ENCODE measurements at places on chromosomes 3 and 15.
A peak's percentile ranks its signal among the peaks of the same experiment; 100 is the strongest.

DNA sequence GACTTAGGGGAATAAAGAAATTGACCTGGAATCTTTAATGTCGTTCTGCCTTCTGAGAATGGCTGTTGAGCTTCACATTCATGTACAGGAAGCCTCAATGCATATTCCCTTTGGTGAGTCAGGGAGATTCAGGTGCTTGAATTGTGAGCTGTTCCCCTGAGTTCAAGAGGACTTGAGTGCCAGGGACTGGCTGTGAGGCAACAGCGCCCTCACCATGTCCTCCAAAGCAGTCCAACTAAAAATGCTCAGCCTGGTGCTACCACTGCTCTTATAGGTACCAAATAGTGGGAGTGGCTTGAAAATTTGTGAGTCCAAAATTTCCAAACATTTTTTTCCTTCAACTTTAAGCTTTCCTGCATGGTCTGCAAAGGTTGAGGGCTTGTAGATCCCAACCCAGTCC is 54.1 kb downstream of the LEO1 start:
- DNase-seq = no peak

GRCh38 chr3:48402281-48402732 is 27.6 kb downstream of the PLXNB1 start:
- peak; percentile 35 for DNase-seq

DNA sequence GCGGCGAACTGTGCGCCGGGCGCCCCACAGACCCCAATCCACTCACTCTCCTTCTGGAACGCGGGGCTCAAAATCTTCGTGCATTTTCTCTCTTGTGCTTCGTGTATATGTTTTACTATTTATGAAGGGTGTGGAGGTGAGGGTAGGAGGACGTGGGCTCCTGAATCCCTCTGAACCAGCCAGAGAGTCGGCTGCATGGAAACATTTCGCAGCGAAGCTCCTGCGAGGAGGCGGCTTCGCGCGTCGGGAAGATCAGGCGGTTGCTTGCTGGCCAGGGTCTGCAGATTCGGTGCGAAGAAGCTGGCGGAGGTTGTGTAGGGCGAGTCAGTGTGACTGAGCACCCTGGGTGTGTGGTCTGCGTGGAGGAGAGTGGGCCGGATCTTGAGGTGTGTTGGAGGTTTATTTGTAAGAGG is 1.1 kb downstream of the CNTN4 start:
- DNase-seq = no peak

GRCh38 chr15:29034593-29035335 is 149.0 kb downstream of the APBA2 start:
- DNase-seq = no peak

DNA sequence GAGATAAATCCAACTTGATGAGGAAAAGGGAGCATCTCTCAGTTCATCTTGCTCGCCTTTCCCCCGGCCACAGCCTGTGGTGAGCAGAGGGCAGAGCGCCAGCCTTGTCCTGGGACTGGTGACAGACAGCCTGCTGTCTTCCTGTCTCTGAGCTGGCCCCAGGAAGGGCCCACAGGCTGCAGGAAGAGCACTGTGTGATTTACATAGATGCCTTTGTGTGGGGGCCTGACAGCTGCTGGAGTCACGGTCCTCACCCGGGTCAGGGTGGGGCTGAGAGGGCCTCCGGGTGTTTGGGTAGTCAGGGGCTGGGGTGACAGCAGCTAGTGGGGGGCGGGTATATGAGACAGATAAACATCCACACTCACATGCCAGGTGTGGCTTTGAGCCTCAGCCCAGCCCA is 29.3 kb downstream of the PLA2G4D start:
- no peak for DNase-seq

DNA sequence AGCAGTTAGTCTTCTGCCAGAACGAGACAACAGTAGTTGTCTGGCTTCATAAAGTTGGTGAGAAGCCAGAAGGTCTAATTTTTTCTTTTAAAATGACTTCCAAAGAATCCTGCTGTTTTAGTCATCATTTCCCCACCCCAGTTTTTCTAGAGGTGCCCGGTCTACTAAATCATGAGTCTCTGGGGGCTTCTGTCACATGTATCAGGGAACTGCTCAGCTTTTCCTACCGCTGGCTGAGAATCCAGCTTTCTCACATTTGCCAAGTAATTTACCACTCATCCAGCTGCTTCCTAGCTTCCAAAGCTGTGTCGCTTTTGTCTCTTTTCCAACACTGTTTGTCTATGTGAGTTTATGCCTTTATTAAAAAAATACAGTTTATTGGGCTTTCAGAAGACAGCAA is 183.3 kb downstream of the NSUN3 start:
- no peak for DNase-seq

DNA sequence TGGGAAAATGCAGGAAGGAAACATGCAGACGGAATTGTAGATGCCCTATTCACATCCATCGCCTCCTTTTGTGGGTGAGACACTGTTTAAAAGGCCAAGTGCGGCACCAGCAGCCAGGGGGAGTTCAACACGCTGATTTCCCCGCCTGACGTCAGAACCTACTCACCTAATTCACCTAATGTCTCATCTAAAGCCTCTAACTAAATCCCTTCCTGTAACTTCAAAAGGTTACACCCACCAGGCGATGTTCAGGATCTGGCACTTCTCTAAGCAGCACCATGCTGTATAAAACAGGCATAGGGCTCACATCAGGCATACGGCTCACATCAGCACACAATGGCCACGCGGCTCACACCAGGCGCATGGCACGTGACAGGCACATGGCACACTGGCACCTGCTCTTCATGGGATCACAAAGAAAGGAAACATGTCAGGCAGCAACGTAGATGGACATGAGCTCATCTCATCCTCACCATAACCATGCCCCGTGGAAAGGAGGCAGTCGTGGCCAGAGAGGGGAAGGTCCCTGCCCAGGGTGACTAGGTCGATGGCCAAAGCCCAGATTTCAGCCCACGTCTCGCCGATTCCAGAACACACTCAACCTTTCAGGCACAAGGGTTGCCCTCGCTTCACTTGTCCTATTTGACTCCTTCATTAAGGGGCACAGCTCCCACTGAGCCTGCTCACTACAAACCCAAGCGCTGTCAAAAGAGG is 21.7 kb downstream of the XXYLT1 start:
- no peak for DNase-seq
